ENCODE measurements at places on chromosomes 2 and 18.

GRCh38 chr18:12093520-12094257 lies at the start of gene ANKRD62:
Gene ANKRD62 (plus strand): TSS chr18:12093843. CDS start chr18:12094018, 175 bp downstream.
- no peak for DNase-seq

GRCh38 chr2:241500431-241500975 lies 7.9 kb downstream of the STK25 start:
- DNase-seq: no peak

- DNase-seq: peak; percentile 4
Observed at GRCh38 chr2:230636684-230637271, 75.9 kb upstream of the CAB39 start.

GRCh38 chr2:106554411-106554810 lies 67.2 kb downstream of the CD8B2 start:
- no peak for DNase-seq
